ENCODE measurements at places on chromosomes 6 and 20. TPM values are rescaled to one million over a fixed set of nuclear protein-coding genes. Genes with fewer than 3 reads are reported as not detected.

TRIM39 gene
- 8.0 TPM for total RNA-seq

GSTA2 gene
- not detected for total RNA-seq

SEL1L2 gene
- not detected for total RNA-seq

MCHR2 gene
- total RNA-seq: not detected

ULBP2 gene
- total RNA-seq: 19.0 TPM

TPX2 gene
- total RNA-seq: 31.0 TPM

RBM24 gene
- 5.5 TPM for total RNA-seq

OOEP gene
- not detected for total RNA-seq

VPS52 gene
- total RNA-seq: 29.6 TPM

HLA-DPB1 gene
- total RNA-seq: 8.0 TPM

BNIP5 gene
- total RNA-seq: not detected

SMIM29 gene
- total RNA-seq: 46.6 TPM

PLCB4 gene
- 5.9 TPM for total RNA-seq

SCRT2 gene
- total RNA-seq: not detected
